HCT116 (cell line): ENCODE measurements at places on chromosomes 7 and 10. TPM values are rescaled to one million over a fixed set of nuclear protein-coding genes. Genes with fewer than 3 reads are reported as not detected.

- no peak for DNase-seq
These were observed 2.0 kb downstream of the REPIN1 start for GRCh38 chr7:150370612-150371071.

GRCh38 chr10:30873411-30873810 is 158.3 kb downstream of the ZNF438 start:
- DNase-seq: no peak

DNA sequence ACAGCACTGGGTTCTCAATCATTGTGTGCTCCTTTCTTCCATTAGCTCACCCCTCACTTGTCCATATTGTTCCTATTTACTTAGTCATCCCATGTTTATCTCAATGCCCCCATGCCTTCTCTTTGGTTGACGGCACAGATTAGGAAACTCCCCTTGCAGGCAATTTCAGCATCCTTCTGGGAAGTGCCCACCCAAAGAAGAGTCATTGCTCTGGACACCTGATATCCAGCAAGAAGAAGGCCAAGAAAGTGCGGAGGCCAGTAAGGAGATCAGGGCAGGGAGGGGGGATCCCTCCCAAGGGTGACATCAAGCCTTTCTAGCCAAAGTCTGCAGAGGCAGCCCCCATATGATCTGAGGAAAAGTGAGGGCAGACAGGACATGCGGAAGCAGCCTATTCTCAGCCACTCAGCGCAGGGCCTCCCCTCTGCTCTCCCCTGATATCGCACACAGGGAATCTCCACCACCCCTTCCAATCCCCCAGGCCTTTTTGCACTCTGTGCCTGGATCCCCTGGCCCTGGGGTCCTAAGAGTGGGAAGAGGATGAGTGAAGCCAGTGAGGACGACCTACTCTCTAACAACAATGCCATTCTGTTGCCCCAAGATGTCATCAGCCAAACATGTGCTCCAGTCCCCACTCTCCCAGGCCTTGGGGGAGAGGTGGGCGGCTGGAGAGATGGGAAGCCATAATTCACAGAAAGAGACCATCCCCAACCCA is 1.8 kb downstream of the TRPV6 start:
- DNase-seq: no peak

- DNase-seq: no peak
These were observed 174.4 kb downstream of the PRKCQ start for GRCh38 chr10:6405713-6406112.

- DNase-seq: no peak
These were observed 88.9 kb upstream of the WAC start for GRCh38 chr10:28444031-28444430.

DNA sequence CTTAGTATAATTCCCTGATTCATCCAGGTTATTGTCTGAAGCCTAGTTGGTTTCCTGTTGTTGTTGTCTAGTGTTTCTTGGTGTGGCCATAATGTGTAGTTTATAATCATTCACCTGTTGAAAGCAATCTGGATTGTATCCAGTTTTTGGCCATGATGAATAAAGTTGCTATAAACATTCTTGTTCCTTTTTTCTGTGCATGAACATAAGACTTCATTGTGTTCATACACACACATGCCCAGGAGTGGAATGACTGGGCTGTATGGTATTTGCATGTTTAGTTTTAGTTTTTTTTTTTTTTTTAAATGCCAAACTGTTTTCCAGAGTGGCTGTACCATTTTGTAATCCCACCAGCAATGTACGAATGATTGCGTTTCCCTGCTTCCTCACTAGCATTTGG is 349.8 kb downstream of the SDK1 start:
- no peak for DNase-seq

GRCh38 chr7:149027611-149028345 is 527 bp downstream of the PDIA4 start:
- no peak for DNase-seq

GRCh38 chr7:147012666-147013065 is 896.1 kb downstream of the CNTNAP2 start:
- DNase-seq: no peak

GRCh38 chr7:157834501-157835163 is 497.8 kb downstream of the DNAJB6 start:
- no peak for DNase-seq

- DNase-seq: no peak
These were observed 89.6 kb downstream of the PPP1R17 start for GRCh38 chr7:31776616-31777015.

Gene CTBP2
- 144 TPM for total RNA-seq

Gene WDR86
- not detected for total RNA-seq

Gene ZDHHC4
- 59.3 TPM for total RNA-seq

Gene HK1
- 50.3 TPM for total RNA-seq
